Stimulated activated CD8-positive, alpha-beta memory T cell treated with anti-CD3 and anti-CD28 coated beads, Interleukin-7, amount 100 ng/mL, for 24 hours (primary cell): ENCODE measurements at places on chromosomes 6 and 20.

GRCh38 chr6:1945235-1945832, 300.1 kb downstream of the GMDS start:
- DNase-seq: no peak

DNA sequence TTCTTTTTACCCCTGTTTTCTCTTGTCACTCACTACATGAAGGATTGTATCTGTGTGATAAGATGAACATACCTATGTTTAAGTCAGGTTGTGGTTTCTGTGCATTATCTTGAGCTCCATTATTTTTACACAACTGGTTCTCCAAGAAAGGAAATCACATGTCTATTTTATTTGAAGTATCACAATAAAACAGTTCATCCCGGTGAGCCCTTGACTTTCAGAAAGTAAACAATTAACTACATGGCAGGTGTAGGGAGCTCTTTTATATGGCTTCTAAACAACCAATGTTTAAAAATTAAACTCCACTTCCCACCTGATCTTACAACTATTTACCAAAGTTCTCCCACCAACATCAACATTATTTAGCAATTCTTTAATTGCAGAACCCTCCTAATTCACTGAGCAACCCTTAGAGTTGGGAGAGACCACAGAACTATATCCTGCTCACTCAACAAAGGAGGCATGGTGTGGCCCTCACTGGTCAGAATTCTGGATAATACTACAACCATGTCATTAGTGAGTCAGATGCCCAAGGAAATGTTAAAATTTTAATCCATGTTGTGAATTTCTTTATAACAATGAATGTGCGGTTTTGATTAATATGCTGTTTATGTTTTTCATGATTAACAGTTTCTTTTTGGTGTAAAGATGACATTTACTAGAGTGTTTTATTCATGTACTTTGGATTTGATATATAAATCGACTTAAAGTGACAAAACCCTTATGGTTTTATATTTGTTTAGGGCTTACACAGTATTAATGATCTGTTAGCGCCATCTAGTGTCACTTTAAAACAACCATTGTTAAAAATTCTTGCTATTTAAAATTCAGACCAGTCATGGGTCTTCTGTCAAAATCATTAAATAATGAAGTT, 50.0 kb upstream of the SCGN start:
- DNase-seq: no peak

- no peak for DNase-seq
Observed at GRCh38 chr20:19850198-19850533, 92.1 kb downstream of the RIN2 start.

GRCh38 chr6:1701668-1702353, 92.1 kb downstream of the FOXC1 start:
- no peak for DNase-seq

DNA sequence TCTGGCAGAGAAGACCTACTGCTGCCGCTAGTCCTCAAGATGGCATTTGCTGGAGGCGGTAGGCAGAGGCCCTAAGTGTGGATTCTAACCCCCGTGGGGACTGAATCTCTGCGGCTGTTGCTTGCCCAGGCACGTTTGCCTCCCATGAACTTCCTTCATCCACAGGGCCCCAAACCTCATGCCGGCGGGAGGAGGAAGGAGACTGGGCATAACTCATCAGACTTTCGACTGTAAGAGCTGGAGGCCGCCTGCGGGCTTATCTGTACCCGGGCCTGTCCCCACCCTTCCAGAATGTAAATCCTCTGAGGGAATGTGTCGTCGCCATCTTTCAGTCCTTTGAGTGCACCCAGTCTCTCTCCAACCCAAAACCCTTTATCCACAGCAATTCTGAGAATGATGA, 990 bp downstream of the ZFP57 start:
- no peak for DNase-seq

- no peak for DNase-seq
Observed at GRCh38 chr20:16744178-16744807, 3.9 kb upstream of the OTOR start.

- DNase-seq: no peak
Observed at GRCh38 chr6:23879816-23880215, 246.2 kb upstream of the NRSN1 start.

DNA sequence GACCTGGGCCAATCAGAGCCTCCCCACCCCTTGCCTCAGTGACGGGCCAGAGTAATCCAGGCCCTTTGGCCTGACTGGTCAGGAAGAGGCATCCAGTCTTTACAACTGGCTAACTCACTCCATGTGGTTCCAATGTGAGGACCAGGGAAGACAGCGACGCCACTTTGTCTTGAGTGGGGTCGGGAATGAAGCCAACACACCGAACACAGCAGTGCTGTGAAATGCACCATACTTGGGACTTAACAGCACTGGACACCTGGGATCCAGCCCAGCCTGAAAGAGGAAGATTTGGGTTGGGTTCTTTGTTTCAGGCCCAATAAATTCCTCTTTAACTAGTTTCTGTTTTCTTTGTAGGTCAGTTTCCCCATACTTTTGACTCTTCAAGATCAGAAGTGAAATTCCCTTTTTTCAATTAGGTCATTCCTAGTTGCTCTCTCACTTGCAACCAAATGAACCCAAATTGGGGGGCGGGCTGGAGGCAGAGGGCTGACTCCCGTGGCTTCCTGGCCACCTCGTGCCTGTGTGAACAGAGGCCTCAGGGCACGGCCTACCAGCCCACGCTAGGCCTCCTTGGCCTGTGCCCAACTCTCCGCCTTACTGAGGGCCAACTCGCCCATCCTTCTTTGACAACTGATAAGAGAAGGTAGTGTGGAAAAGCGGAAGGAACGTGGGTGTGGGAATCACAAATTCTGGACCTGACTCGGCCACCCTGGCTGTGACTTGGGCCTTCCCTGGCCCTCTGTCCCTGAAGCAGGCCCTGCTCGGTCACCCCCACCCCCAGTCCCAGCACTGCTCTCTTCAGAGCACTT, 17.1 kb downstream of the SULF2 start:
- no peak for DNase-seq

GRCh38 chr6:154500769-154501577, 9.5 kb downstream of the CNKSR3 start:
- DNase-seq: no peak

DNA sequence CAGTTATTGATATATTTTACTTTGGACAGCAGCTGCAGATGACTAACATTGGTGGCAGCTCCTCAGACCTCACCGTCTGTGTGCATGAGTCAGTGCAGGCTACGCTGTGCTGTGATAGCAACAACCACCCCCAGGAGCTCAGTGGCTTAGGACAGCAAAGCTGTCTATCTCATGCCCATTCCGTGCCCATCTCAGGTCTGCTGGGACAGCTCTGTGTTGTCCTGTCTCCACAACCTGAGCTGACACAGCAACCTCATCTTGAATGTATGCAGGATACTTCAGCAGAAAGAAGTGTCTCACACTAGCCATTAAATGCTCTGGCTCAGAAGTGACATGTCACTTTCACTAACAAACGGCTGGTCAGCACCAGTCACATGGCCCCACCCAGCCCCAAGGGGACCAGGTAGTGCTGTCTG, 47.7 kb downstream of the BANF2 start:
- no peak for DNase-seq

GRCh38 chr6:108837236-108837971, 10.8 kb upstream of the ARMC2 start:
- no peak for DNase-seq

GRCh38 chr6:45487645-45488044, 109.9 kb upstream of the SUPT3H start:
- DNase-seq: no peak
